Myocyte (in vitro differentiated cells): ENCODE measurements at places on chromosomes 5 and 9. TPM values are rescaled to one million over a fixed set of nuclear protein-coding genes. Genes with fewer than 3 reads are reported as not detected.

GRM6 gene
- not detected in 2 replicates for total RNA-seq

NIPSNAP3A gene
- total RNA-seq, result 41.7 and 44.8 TPM in 2 replicates

PCDHA9 gene
- total RNA-seq, result under 0.01 and 0.03 TPM in 2 replicates

PDE6A gene
- total RNA-seq, result 0.35 and 0.47 TPM in 2 replicates

RPL35 gene
- total RNA-seq, result 1,729 and 2,407 TPM in 2 replicates

ECPAS gene
- total RNA-seq, result 94.3 and 98.0 TPM in 2 replicates

DMRT3 gene
- not detected in 2 replicates for total RNA-seq

C8G gene
- 0.88 TPM in 1 of 2 replicates, not detected in the other for total RNA-seq

CDKN2B-AS1 gene
- 2.3 and 2.7 TPM in 2 replicates for total RNA-seq

IARS1 gene
- 234 and 238 TPM in 2 replicates for total RNA-seq

SHISAL2B gene
- not detected in 2 replicates for total RNA-seq

IGIP gene
- total RNA-seq, result 8.1 and 10.4 TPM in 2 replicates

MFAP3 gene
- 89.5 and 102 TPM in 2 replicates for total RNA-seq

ANKRD31 gene
- 0.03 TPM in 1 of 2 replicates, not detected in the other for total RNA-seq

SMU1 gene
- 19.6 and 20.3 TPM in 2 replicates for total RNA-seq

GABRP gene
- total RNA-seq, result not detected in 2 replicates

STOML2 gene
- 104 and 124 TPM in 2 replicates for total RNA-seq

SSBP2 gene
- 35.4 and 42.5 TPM in 2 replicates for total RNA-seq

AGXT2 gene
- not detected in 2 replicates for total RNA-seq

TGFBI gene
- total RNA-seq, result 758 and 1,068 TPM in 2 replicates

SERF1A gene
- total RNA-seq, result 8.6 and 11.0 TPM in 2 replicates

RELL2 gene
- 2.2 and 3.3 TPM in 2 replicates for total RNA-seq

ADGRV1 gene
- 3.9 and 4.4 TPM in 2 replicates for total RNA-seq

C7 gene
- 3.6 and 25.8 TPM in 2 replicates for total RNA-seq

ERCC8 gene
- 19.4 and 28.3 TPM in 2 replicates for total RNA-seq

CSF1R gene
- not detected in 2 replicates for total RNA-seq

PCA3 gene
- not detected in 2 replicates for total RNA-seq

RASGRF2 gene
- total RNA-seq, result 0.05 TPM in 1 of 2 replicates, not detected in the other

SPATA31D4 gene
- total RNA-seq, result not detected in 2 replicates

TLE4 gene
- total RNA-seq, result 64.1 and 98.3 TPM in 2 replicates

IRX1 gene
- total RNA-seq, result not detected in 2 replicates

SLC34A3 gene
- total RNA-seq, result 0.56 and 0.62 TPM in 2 replicates

COL5A1 gene
- 91.0 and 129 TPM in 2 replicates for total RNA-seq

CBY3 gene
- total RNA-seq, result not detected in 2 replicates

MARVELD2 gene
- not detected in 2 replicates for total RNA-seq

MARCOL gene
- not detected in 2 replicates for total RNA-seq

SOX30 gene
- total RNA-seq, result 0.05 and 0.47 TPM in 2 replicates

CNTLN gene
- 6.5 and 7.4 TPM in 2 replicates for total RNA-seq

SLCO4C1 gene
- 0.05 and 0.29 TPM in 2 replicates for total RNA-seq

TRIM14 gene
- 4.6 and 5.3 TPM in 2 replicates for total RNA-seq

LHX3 gene
- total RNA-seq, result not detected in 2 replicates

CARTPT gene
- not detected in 2 replicates for total RNA-seq

ZNF658 gene
- 4.6 and 5.3 TPM in 2 replicates for total RNA-seq

NIM1K gene
- 0.21 and 0.35 TPM in 2 replicates for total RNA-seq

PCDHB14 gene
- total RNA-seq, result 6.2 and 6.9 TPM in 2 replicates

SPATA31C1 gene
- total RNA-seq, result not detected in 2 replicates

CDHR2 gene
- total RNA-seq, result not detected in 2 replicates

SLC9A3 gene
- total RNA-seq, result 5.4 and 6.8 TPM in 2 replicates

GPX3 gene
- total RNA-seq, result 3.7 and 5.6 TPM in 2 replicates

ORM2 gene
- not detected in 2 replicates for total RNA-seq

CDH9 gene
- not detected in 2 replicates for total RNA-seq

KCNV2 gene
- total RNA-seq, result not detected in 2 replicates

GHR gene
- 0.26 and 0.75 TPM in 2 replicates for total RNA-seq

CCNI2 gene
- total RNA-seq, result not detected in 2 replicates

SPINK6 gene
- total RNA-seq, result not detected in 2 replicates

TYRP1 gene
- total RNA-seq, result not detected in 2 replicates

IRX2 gene
- 7.2 and 7.7 TPM in 2 replicates for total RNA-seq

ARHGEF37 gene
- total RNA-seq, result 3.1 and 8.3 TPM in 2 replicates
